Stimulated activated CD4-positive, alpha-beta T cell treated with anti-CD3 and anti-CD28 coated beads, Interleukin-1b, Interleukin-23, amount 100 ng/mL, for 48 hours (primary cell): ENCODE measurements at places on chromosomes 16 and 17.

GRCh38 chr16:14485121-14485551 lies 144.9 kb downstream of the PARN start:
- no peak for DNase-seq

DNA sequence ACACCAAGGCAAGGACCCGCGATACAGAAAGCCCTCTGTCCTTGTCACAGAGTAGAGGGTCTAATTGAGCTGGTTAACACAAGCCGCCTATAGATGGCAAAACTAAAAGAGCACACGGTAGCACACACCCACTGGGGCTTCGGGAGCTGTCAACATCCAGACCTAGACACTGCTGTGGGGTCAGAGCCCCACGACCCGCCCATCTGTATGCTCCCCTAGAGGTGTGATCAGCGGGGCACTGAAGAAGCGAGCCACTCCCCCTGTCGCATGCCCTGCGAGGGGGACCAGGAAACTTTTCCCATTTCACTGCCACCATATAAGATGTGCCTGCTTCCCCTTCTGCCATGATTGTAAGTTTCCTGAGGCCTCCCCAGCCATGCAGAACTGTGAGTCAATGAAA lies 1255.8 kb upstream of the CDH8 start:
- DNase-seq: no peak

DNA sequence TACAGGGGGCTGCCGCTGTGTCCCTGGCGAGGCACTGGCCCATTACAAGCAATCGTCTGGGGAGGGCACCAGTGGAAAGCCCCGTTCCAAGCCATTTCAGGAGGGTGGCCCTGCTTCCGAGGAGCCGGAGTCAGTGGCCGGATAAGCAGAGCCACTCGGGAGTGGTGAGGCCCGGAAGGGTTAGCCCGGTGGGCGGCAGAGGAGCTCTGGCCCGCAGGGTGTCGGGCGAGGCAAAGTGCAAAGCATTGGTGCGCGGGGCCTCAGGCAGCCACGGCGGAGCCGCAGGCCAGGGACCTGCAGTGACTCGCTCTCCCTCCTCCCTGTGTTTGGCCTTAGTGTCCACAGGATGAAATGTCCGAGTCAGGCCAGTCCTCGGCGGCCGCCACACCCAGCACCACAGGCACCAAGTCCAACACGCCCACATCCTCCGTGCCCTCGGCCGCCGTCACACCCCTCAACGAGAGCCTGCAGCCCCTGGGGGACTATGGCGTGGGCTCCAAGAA lies 24.6 kb downstream of the NME3 start:
- DNase-seq: no peak

- no peak for DNase-seq
Observed at GRCh38 chr17:38711792-38712571, 6.9 kb downstream of the MLLT6 start.

DNA sequence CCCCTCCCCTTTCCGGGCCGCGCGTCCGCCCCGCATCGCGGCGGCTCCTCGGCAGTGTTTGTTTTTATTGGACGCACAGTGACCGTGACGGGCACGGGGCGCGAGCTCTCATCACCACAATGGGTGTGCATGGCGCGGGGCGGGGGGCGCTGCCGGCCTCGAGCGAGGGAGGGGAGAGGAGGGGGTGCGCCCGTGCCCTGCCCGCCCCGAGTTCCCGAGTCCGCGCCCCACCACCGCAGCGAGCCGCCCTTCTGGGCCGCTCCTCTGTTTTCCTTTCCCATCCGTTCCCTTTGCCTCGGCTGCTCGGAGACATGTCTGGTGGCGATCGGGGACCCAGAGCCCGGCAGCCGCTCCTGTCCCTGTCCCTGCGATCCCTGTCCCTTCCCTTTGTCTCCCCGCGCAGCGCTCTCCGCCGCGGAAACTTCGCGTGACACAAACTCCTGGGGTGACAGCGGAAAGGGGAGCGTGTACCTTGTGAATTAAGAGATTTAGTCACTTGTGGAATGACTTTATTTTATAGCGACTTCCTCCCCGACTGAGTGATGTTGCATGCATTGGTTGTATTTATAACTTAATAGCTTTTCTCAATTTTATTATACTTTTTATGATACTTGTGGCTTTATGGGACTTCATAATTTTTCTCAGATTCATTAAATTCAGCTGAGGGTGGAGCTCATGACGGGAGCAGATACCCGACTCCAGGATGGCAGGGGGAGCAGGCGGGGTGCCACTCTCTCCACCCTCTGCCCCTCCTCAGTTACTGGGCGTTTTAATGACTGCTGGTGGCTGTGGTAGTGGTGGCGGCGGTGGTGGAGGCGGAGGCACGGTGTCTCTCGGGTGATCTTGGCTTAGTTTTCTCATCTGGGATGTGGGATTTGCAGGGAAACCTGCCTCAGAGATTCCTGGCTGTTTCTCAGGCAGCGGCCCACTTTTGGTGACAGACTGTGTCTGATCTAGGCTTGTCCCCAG lies 40.8 kb downstream of the MRM1 start:
- DNase-seq: peak; percentile 15

DNA sequence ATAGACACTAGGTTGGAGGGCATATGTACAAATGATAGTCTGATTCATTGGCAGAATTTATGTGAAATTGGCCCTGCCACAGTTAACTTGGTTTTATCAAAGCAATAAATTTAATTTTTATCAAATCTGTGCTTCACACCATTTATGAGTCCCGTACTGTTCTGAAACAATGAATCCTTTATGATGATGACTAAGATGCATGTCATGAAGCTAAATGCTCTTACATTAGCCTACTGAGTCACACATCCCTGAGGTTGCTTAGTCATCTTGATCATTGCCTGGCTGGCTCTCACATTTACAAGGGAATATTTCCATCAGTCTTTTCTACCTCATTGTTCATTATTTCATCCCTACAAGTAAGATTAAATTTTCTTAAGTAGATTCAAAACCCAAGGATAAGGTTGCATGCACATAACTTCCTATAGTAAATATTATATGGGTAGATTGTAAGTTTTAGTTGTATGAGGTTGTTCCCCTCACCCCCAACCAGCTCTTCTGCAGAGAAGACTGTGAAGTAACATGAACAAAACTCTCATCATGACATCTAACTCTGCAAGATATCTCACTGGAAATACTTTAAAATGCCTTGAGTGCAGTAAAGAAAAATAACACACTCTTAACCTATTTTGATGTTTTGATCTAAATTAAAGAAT lies 170.7 kb downstream of the CYB561 start:
- peak; percentile 18 for DNase-seq

GRCh38 chr17:55620945-55621344 lies 101.7 kb downstream of the TMEM100 start:
- DNase-seq: no peak

DNA sequence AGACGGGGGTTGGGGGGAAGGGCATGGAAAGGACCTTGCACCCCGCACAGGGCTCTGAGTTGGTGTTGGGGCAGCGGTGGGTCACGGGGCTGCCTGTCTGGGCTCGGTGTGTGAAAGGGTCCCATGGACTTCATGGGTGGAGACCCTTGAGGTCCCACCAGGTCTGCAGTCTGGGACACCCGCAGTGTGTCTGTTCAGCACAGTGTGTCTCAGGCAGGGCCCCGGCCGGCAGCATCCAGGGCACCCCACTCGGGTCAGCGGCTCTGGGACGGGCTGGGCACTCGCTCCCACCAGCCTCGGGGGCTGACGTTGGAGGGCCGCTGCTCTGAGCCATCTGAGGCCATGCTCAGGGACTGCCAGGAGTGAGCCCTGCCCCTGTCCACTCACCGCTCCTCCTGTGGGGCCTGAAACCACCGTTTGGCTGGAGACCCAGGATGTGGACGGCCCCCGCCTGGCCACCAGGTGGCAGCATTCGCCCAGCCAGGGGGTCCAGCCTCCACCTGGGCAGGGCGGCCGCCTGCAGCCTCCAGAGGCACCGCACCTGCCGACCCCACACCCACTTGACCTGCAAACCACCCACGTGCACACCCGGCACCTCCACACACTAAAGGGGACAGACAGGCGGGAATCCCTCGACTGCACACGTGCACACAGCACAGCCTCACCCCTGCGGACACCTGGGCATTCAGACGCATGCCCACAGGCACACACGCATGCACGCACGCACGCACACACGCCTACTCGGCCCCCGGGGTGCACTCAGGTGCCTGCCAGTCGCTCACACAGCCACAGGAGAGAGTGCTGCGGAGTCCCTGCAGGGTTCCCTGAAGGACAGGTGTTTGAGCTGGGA lies 10.1 kb upstream of the ZFPM1 start:
- DNase-seq: peak; percentile 74

- DNase-seq: no peak
Observed at GRCh38 chr17:70317421-70317820, 148.1 kb downstream of the KCNJ2 start.

GRCh38 chr17:34842235-34842634 lies 119.0 kb downstream of the CCT6B start:
- no peak for DNase-seq

- DNase-seq: no peak
Observed at GRCh38 chr17:75326226-75326848, 37.1 kb upstream of the SLC25A19 start.

- DNase-seq: no peak
Observed at GRCh38 chr16:81738783-81739496, 40.2 kb upstream of the PLCG2 start.

- no peak for DNase-seq
Observed at GRCh38 chr17:50685691-50686493, 21.8 kb downstream of the ANKRD40 start.

- DNase-seq: no peak
Observed at GRCh38 chr16:66400503-66401380, 26.4 kb upstream of the BEAN1 start.
